CD4-positive, CD25-positive, alpha-beta regulatory T cell (primary cell): ENCODE measurements at places on chromosomes 7 and 10. TPM values are rescaled to one million over a fixed set of nuclear protein-coding genes. Genes with fewer than 3 reads are reported as not detected.

DNA sequence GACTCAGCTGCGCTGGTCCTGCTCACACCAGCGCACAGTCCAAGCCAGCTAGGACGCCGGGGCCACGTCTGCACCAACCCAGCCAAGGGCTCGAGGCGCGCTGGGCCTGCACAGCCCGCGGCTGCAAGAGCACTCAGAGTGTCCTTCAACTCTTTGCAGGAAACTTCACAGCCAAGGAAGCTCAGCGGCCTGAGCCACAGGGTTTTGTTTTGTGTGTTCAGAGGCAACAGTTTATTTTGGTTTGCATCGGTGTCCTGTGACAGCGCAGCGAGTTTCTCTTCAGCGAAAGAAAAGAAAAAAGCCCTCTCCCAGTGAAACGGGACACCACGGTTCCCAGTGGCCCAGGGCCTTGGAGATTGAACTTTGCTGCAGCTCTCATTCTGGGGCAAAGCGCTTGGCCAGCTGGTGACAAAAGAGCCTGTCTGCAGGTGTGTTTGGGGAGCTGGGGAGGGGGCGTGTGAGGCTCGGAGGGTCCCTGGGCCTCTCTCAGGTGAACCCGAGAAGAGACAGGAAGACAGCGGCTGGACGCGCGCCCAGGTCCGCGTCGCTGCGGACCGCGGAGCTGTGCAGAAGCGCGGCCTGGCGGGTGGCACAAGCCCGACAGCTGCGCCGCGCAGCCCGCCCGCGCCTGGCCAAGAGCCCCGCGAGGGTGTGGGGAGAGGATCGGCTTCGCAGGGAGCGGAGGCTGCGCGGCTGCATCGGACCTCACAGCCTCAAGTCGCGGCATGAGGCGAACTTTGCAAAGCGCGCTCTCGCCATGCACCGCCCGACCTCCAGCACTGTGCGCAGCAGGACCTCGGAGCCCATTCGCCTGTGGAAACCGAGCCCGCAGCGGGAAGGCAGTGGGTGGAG lies 922 bp downstream of the CXCL12 start:
- no peak for DNase-seq

GRCh38 chr10:96170230-96170629 lies 40.1 kb downstream of the ZNF518A start:
- no peak for DNase-seq

- no peak for DNase-seq
Observed at GRCh38 chr10:84214612-84215235, 10.6 kb downstream of the LRIT2 start.

ELN gene
- polyA plus RNA-seq, result not detected

ASZ1 gene
- polyA plus RNA-seq, result not detected

ZFYVE27 gene
- polyA plus RNA-seq, result 44.7 TPM

DNA sequence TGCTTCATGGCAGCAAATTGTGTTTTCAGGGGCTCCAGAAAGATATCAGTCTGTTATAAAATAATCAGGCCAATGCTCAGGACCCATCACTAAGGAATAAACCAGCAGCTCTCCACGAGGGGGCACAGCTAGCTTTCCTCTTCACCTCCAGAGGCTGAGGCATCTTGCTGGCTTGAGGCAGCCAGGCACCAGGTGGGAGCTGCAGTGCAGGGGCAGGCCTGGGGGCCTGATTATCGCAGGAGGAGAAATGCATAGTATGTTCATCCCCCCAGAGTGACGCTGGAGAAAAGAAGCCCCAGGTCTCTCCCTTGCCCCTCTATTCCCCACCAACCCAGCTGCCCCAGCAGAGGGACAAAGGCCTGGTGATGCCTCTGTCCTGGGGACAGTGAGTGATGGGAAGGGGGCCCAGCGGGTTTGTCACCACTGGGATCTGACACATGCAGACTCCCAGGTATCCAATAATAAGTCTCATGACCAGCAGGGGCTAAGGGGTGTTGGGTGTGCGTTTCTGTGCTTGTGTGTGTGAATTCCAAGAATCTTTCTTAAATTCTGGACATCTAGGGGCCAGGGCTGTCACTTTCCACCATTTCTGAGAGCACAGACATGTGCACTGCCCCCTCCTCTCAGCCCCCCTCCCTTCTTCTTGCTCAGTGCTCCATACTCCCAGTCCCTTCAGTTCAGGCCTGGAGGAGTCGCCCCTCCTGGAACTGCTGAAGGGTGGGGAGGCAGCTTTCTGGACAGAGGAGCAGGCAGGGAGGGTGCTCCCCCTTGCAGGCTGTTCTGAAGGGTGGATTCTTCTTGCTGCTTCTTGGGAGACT lies 128.1 kb upstream of the FAM20C start:
- no peak for DNase-seq

- DNase-seq, result no peak
Observed at GRCh38 chr10:49601857-49602256, 8.3 kb upstream of the SLC18A3 start.

GRCh38 chr7:135257790-135258189 lies 24.2 kb downstream of the STRA8 start:
- DNase-seq, result no peak

ACTL6B gene
- not detected for polyA plus RNA-seq

NPY4R gene
- polyA plus RNA-seq, result not detected

DNA sequence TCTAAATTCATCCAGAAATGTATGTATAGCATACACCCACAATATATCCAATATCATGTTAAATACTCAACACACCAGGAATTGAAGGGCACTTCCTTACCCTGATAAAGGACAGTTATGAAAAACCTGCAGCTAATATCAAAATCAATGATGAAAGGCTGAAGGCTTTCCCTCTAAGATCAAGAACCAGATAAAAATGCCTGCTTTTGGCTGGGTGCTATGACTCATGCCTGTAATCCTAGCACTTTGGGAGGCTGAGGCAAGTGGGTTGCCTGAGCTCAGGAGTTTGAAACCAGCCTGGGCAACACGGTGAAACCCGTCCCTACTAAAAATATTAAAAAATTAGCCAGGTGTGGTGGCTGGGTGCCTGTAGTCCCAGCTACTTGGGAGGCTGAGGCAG lies 21.6 kb upstream of the UPP1 start:
- no peak for DNase-seq

DNA sequence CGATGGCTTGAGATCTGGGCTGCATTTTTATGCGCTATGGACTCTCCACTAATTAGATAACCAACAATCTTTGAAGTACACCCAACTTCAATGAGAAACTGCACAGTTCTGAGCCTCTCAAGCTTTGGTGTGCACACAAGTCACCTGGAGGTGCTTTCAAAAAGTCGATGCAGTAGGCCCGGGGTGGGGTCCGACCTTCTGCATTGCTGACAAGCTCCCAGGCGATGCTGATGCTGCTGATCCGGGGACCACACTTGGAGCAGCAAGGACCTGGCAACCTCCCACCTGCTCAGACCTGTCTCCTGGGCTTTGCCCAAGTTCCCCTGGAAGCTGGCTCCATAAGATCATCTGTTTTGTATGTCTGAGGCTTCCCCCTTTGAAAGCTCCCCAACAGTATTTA lies 10.7 kb downstream of the KIAA1549 start:
- DNase-seq, result no peak

DNA sequence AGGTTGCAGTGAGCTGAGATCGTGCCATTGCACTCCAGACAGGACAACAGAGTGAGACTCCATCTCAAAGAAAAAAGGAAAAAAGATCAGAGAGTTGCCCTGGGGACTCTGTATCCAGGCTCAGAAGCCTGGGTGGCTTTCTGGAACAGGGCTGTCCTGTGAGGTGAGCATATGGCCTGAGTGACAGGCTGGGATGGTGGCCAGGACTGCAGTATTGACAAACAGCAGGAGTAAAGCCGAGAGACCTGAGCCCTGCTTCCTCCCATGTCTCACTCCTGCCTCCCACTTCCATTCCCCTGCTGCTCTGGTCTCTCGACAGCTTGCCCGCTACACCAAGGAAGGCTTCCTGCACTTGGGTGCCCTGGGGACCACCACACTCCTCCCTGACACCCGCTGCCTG lies 578.5 kb downstream of the GALNT17 start:
- no peak for DNase-seq

DNA sequence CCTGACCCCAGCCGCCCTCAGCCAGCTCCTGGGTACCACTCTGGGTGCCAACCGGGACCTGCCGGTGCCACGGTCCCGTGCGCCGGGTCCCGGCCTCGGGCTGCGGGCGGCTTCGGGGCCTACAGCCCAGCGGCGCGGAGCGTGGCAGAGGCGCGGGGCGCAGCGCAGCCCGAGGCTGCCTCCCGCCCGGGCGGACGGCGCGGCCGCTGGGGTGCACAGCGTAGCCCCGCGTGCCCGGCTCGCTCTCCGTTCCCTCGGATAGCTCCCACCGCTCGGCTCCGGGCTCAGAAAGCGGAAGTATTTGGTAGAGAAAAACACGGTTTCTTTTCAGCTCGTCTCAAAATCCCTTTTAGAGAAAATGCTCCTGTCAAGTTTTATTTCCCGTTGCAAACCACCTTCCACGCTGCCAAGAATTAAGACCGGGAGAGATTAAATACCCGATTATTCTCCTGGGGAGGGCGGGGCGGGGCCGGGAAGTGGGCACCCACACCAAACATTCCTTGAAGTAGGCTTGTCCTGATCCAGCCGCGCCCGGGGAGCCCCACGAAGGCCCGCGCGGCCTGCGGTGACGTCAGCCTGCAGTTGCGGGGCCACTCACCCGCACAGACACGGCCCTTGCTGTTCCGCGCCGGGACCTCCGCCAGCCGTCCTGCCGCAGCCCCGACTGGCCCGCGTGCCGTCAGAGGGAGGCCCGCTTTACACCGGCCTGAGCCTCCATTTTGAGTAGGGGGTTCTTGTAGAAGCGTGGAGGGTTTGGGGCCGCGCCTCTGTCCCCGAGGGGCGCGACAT lies 7.2 kb downstream of the HOXA13 start:
- no peak for DNase-seq

GRCh38 chr10:24481241-24481640 lies 242.4 kb downstream of the ARHGAP21 start:
- no peak for DNase-seq

DNA sequence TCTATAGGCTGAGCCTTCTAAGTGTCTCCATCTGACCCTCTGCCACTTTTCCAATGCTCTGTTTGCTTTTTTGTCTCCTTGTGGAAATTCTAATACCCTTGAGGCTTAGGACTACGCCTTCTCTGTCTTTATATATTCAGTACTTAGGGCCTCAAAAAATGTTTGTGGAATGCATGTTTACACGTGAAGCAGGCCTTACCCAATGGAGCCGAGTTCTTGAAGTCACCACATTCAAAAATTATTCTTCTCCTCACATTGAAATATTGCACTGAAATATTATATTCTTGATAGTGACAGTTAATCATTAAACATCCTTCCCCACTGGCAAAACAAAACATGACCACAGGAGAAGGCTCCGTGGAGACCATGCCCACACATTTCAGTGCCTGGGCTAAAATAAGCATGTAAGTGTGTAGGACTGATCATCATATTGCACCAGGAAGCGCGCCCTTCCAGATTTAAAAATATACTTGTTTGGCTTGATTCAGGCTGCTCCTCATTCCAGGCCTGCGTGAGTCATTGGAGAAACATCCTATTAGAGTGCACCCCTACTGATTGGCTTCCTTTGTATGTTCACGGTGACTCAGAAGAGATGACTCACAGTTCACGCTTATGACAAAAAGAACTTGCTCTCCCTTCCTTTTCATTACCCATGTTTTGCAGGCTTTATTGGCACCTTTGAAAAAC lies 307.4 kb upstream of the AOAH start:
- peak; percentile 28 for DNase-seq

DNA sequence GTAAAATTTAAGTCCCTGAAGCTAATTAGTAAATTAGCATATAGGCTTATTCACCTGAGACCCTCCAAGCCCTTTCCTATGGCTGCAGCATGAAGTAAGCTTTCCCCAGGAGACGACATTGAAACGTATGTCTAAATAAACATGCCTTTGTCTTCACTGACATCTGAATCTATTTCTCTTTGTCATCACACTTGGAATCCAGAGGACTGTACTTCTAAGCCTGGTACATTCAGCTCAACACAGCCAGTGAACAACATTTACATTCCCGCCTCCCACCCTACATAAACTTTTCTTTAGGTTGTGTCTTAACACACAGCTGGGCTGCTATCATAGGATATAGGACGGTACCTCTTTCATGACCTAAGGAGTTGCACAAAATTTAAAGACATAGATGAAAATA lies 414.4 kb downstream of the SFMBT2 start:
- DNase-seq, result no peak

DNA sequence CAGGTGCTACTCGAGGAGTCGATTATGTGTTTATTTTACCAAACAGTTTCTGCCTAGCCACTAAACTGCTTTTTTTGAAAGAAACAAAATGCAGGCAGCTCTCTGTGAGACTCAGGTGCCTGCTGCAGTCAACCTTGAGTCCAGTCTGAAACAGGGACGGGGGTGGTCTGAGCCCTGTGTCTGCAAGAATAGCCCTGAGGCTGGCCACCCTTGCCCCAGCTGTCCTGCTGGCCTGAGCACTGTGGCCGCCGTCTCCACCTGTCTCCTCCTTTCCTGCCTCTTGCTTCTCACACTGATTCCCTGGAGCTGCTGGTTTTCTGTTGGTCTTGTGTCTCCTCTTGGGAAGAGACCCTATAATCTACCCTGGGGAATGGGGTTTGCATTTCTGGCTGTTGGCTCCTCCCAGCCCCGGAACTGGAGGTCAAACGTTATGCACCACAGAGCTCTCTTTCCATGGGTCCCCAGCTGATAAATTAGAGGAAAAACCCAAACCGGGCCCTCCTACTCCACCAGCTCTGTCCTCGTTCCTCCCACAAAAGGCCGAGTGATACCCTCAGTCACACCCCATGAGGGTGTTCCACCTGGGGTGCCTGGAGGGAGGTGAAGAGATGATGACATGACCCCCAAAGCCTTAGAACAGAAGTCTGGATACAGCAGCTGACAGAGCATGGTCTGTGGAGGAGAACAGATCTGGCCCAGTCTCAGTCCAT lies 15.0 kb upstream of the SLC18A3 start:
- DNase-seq, result no peak

DNA sequence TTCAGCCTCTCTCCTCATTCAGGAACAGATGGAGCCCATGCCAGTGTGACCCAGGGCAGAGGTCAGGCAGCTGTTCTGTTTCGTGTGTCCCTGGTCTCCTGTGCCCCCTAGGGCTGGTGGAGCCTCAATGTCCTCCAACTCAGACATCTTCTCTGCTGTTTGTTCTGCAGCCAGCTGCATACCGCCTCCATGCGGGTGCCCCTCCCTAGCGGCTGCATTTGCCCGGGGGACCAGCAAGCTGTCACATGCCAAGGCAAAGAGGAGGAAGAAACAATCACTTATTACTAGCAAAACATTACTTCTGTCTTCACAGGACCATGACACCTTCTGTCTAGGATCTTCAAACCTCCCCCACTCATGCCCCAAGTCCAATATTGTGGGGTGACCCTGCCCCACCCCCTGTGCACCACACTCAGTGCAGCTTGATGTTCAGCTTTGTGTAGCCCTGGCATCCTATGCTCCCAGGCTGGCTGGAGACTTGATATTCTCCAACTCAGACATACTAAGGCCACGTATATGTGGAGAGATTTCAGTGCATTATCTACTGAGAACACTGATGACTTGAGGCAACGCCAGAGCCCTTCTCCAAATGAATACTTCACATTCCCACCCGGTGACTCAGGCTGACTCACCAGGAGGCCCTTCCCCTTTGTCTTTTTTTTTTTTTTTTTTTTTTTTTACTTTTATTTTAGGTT lies 188.9 kb downstream of the SKIDA1 start:
- DNase-seq, result no peak

DNA sequence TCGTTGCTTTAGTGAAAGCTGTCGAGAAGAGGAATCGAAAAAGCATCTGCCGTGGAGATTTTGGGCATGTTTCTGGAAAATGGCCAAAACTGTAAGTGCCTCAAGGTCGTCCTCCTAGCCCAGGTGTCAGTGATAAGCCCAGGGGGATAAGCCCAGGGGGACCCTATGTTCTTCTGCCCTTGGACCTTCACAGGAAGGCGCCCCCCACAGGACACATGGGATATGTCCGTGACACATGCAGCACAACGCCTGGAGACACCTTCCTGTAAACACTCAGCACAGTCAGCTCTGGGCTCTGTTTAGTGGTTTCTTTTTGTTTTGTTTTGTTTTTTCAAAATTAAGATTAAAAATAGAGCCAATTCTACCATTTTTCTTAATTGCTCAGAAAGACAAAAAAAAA lies 272.7 kb downstream of the KLF6 start:
- DNase-seq, result no peak

PALS2 gene
- 6.5 TPM for polyA plus RNA-seq
